Stimulated activated CD4-positive, alpha-beta T cell treated with anti-CD3 and anti-CD28 coated beads, Interleukin-1b, Interleukin-23, amount 100 ng/mL, for 24 hours (primary cell): ENCODE measurements at places on chromosomes 6 and 20.

DNA sequence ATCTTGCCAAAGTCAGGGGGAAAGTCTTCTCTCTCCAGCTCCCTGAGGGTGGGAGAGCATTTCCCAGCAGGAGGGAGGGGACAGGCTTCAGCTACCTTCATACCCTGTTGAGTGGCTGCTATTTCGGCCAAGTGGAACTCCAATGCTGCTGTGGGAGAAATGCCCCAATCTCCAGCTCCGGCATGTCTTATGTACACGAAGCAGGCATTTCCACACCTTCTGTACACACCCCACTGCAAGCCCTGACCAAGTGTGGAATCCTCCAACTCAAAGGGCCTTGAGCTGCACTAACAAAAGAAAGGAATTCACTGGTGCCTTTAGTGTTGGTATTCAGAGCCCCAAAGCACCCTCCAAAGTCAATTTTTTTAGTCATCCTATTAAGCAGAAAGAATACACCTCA is 313.6 kb upstream of the NT5E start:
- DNase-seq: no peak

DNA sequence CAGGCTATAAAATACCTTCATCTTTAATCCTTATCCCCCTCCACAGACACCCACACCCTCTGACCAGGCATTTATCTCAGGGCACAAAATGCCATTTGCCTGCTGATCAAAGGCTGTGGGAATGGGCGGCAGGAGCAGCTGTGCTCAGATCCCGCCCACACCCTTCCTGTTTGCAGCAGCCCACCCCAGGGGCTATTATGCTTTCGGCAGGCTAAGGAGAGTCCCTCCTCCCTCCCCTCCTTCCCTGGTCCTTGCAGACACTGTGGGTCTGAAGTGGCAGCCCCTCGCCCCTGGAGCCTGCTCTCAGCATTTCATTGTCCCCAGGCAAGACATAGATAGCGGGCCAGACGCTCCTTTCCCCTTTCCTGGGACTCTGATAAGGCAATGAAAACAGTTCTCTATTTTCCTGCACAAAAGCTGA is 220.8 kb upstream of the HEY2 start:
- no peak for DNase-seq

- DNase-seq: no peak
These were observed 63.2 kb downstream of the NOL4L start for GRCh38 chr20:32521780-32522525.

GRCh38 chr6:44059359-44060346 is 67.6 kb downstream of the MRPL14 start:
- DNase-seq: no peak

DNA sequence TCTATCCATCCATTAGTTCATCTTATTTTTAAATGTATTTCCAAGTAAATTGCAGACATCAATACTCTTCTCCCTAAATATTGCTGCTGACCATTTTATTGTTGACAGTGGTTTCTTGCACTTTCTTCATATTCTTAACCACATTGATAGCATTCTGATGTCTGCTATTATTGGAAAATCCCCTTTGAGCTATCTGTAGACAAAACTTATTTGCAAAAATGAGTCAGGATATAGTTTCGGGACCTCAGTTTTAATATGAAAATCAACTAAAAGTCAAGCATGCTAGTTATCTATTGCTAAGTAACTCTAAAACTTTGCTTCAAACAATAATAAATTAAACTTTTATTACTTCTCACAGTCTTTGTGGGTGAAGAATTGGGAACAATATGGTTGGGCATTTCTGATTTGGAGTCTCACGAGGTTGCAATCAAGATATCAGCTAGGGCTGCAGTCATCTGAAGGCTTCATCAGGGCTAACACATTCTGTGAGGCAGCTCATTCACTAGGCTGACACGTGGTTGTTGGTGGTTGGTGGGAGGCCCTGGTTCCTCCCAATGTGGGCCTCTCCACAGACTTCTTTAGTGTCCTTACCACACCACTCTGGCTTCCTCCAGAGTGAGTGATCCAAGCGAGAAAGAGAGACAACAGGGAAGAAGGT is 32.7 kb downstream of the CD109 start:
- DNase-seq: peak; percentile 54
